Ovary (tissue), 10 donors: ENCODE measurements at places on chromosomes 4 and X. TPM values are rescaled to one million over a fixed set of nuclear protein-coding genes. Genes with fewer than 3 reads are reported as not detected.
A peak's percentile ranks its signal among the peaks of the same experiment; 100 is the strongest.

DNA sequence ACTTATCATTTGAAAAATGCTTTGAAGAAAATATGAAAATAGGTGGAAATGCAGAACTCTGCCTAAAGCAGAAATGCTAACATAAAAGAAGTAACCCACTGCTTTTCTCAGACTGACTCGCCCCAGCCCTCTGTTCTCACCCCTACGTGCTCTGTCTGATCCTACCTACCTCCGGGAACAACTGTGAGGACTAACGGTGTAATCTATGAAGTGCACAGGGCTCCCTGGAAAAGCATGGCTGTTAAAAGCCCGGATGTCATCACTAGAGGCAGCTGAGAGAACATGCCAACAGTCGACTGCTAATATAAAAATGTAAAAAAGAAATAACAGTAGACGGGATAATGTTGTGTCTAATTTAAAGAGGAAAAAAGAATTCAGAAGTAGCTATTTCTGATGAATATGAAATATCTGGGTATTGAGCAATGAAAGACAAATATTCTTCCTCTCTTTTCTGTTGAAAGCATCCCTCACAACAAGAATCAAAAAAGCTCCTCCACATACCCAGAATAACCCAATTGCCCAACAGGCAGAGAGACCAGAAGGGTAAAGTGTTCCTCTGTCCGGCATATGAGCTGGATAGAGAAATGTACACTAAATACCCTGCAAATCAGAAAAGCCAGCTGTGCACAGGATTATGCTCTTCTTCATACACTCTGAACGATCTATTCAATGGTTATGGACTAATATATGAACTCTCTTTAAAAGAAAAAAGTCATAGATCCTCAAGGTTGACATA, 130.7 kb downstream of the TSPAN5 start:
- no peak for DNase-seq

The L1CAM gene
- 3.0 TPM for total RNA-seq

GRCh38 chr4:95161781-95162469, 386.8 kb downstream of the UNC5C start:
- no peak for DNase-seq

- peak; percentile 65 for DNase-seq
Measured at GRCh38 chr4:40629401-40630334, at the start of gene RBM47. TSS of gene RBM47 (minus strand) at chr4:40629864. CDS start at chr4:40438893, 190,971 bp downstream.

The AVPR2 gene
- not detected for total RNA-seq

DNA sequence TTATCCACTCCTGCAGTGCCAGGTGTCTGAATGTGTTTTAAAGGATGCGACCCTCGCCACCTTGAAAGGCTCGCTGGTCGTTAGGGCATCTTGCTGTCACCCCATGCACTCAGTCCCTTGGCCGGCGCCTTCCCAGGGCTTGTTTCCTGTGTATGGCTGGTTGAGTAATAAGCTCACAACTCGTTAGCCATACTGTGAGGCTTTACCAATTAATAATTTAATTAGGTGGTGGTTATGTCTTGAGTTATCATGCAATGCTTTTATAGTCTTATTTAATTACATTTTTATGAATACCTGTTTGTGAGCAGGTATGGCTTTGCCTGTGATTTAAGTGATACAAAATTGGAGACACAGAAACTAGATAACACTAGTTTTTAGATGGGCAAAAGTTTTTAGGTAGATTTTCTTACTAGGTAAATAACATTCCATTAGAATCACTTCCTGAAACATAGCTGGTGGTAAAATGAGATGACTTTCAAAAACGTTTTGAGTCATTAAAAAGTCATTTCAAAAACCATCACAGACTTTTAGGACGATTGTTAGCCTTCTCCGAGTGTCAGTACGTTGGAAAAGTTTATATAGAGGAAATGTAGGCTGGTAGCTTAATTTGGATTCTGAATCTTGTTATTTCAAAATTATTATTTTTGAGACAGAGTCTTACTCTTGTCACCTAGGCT, 18.2 kb downstream of the PTTG2 start:
- peak; percentile 39 for DNase-seq

DNA sequence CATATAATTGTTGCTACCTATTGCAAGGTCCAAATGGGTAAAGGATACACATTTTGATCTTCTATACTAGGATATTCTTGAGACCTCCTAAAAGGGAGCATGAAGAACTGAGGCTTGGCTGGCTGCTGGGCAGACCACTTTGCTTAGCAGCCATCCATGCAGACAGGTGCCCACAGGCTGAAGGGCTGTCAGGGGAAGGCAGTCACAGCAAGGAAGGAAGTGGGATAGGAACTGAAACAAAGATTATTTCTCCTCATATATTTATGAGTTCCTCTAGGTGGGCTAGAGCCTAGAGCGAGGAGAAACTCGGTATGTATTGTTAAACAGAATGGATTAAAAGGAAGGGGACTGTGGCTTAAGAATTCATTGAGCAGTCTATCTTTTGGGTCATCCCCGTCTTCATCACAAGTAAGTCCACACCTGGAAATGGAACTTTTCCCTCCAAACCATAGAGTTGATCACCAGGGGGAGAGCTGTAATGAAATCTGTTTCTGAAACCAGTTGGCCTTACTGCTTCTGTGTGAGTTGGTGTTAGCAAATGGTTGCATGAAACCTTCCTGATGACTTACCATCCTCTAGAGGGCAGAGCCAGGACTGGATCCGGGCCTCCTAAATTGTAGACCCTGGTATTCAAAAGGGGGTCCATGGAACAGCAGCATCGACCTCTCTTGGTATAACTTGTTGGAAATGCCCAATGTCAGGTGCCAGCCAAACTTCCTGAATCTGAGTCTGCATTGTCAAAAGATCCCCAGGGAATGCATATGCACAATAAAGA, 42.3 kb downstream of the AFF2 start:
- no peak for DNase-seq

GRCh38 chr4:154471526-154472331, 19.9 kb downstream of the DCHS2 start:
- no peak for DNase-seq

DNA sequence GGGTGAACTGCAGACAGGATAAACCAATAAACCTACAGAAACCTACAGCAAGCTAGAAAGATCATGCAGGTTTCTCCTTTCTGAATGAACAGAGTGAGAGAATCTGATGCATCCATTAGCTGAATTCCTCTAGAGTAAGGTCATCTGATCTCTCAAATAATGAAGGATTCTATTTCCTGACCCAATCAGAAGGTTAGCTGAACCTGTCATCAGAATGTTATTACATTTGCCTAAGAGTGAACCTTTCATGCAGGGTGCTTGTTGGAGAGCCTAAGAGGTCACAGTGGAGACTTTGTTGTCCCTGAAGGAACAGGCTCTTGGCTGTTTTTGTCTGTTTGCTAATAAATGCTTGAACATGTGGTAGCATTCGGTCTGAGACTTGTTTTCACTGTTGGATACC, 24.0 kb downstream of the MEPE start:
- no peak for DNase-seq

The VCX3A gene
- not detected for total RNA-seq

GRCh38 chr4:106670976-106671375, 302.4 kb upstream of the GIMD1 start:
- DNase-seq: no peak

DNA sequence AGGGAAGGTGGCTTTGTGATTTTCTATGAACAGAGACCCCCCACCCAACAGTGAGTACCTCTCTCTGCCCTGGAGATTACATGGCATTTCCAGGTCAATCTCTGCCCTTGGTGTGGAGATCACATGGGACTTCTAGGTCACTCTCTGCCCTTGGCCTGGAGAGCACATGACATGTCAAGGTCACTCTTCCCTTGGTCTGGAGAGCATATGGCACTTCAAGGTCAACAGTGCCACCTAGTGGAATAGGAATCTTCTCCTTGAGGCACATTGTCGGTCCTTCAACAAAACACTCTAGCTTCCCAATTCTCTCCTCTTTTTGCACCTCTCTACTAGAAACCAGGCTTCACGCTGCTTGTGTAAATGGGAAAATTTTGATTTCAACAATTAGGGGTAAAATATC, 66.2 kb upstream of the TACR3 start:
- no peak for DNase-seq

The SAGE1 gene
- total RNA-seq: not detected

GRCh38 chr4:38873290-38873944, 5.8 kb downstream of the FAM114A1 start:
- DNase-seq: no peak

GRCh38 chrX:77945910-77946545, 23.4 kb downstream of the PGAM4 start:
- no peak for DNase-seq
